ENCODE measurements at places on chromosomes 6 and 20.

DNA sequence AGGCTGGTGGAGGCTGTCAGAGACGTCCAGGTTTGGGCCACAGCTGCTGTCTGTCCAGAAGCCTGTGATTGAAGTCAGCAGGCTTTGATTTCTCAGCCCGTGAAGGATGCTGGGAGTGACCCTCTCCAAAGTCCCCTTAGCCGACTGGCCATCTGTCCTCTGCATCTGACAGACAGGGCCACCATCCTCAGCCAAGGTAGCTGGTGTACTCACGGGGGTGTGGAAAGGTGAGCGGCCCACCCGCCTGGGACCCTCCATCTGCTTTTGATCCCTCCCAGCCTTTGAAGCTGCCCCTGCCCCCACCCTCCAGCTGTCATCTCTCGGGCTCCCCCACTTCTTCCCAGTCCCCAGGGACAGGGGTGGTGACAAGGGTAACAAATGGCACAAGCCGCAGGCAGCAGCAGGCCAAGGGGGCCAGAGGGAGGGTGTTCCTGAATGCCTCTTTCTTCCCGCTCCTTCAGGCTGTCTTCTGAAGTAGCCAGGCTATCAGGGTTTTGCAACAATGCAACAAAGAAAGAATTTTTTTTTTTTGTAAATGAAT is 84.4 kb downstream of the EYA2 start:
- DNase-seq, result no peak

DNA sequence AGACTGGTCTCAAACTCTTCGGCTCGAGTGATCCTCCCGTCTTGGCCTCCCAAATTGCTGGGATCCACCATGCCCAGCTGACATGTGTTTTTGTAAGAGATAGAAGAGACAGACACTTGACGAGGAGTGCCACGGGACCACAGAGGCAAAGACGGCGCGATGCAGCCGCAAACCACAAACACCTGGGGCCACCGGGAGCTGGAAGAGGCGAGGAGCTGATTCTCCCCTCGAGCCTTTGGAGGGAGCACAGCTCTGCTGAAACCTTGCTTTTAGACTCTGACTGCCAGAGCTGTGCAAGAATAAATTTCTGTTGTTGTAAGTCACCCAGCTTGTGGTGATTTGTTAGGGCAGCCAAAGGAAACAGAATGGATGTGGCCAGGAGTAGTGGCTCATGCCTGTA is 46.9 kb downstream of the TFAP2C start:
- no peak for DNase-seq

GRCh38 chr20:63915471-63915870 is 20.5 kb downstream of the DNAJC5 start:
- DNase-seq, result no peak

DNA sequence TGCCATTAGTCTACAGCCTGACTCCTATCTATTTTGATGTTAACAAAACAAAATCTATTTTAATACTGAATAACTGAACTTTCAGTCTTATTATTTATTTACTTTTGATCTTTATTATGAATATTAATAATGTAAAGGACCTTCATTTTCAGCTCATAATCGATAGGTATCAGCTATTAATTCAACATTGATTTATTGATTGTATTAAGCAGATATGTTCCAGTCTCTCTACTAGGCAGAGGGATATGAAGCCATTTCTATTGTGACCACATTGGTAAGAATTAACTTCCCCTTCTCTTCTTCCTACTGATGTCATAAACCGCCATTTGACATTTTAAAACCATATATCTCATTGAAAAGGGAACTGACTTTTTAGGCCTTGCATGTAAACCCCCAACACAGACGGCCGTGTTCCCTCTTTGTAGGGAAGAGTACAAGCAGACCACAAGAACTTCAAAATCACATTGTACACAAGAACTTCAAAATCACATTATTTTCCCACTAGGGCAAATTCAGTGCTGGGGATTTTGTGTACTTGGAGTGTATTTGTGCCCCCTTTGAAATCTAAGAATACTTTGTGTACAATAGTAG is 69.5 kb upstream of the FABP7 start:
- no peak for DNase-seq

DNA sequence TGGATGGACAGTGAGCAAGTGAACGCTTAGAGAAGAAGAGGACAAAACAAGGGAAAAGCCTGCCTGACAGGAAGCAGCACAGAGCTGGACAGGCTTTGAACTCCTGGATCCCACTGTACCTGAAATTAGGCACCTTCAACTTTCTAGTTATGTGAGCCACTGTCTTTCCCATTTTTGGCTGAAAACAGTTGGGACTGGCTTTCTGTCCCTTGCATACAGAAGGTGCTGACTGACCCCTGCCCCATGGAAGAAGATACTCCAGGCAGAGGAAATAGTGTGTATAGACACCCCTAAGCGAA is 122.8 kb downstream of the CEBPB start:
- no peak for DNase-seq

DNA sequence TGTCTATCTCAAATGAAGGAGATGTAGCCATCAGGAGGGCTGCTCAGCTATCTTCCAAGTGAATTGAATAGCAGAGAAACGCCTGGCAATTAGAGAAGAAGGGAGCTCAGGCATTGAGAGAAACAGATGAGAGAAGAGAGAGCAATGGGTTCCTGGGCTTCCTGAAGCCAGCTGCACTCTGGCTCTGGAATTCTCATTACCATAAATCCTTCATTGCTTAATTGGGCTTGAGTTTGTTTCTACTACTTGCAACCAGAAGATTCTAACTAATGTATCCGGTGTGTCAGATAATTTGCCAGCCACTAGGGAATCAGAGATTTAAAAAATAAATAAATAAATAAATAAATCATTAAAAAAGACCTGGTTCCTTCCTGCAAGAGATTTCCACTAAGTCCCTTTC is 25.0 kb upstream of the CDKAL1 start:
- no peak for DNase-seq

- DNase-seq, result no peak
Observed at GRCh38 chr6:126672649-126673048, 332.7 kb downstream of the CENPW start.

DNA sequence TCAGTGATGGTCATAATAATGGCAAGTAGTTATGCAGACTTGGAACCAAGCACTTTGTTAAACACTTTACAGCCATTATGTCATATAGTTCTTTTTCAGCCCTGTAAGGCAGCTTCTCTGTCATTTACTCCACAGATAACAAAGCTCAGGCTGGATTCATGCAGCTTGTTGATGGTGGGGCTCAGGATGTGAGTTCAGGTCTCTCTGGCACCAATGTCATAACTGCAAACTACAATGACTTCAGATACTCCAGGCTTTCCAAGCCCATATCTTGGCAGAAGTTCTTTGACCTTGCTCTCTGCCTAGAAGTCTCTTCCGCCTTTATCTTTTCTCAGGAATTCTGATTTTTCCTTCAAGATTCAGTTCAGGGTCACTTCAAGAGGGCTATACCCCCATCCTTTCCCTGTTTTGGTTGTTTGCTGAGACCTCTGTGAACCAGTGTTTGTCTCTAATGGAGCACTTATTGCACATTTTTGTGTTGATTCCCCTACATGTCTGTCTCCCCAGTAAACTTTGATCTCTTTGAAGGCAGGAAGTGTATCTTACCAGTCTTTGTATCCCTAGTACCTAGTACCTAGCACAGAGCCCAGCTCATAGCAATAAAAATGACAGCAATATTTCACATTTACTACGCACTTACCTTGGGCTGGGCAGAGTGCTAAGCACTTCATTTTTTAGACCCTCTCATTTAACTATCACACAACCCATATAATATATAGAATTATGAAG is 19.7 kb upstream of the EFHC1 start:
- DNase-seq, result no peak

DNA sequence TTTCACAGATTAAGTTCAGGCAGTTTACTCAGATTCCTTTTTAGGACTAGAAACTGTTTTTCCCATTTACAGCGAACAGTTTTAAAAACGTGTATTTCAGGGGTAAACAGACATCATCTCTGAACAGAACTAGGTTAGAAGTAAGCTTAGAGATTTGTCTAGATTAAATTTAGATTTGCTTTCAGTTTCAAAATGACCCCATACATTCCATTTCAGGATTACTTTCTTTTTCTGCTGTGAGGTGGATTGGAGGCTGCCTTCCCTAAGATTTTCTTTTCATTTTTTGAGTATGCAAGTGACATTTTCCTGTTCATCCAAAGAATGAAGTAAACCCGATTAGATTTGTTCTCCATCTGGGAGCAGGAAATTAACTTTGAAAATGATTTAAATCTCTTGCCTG is 747.2 kb downstream of the KHDRBS2 start:
- DNase-seq, result no peak

DNA sequence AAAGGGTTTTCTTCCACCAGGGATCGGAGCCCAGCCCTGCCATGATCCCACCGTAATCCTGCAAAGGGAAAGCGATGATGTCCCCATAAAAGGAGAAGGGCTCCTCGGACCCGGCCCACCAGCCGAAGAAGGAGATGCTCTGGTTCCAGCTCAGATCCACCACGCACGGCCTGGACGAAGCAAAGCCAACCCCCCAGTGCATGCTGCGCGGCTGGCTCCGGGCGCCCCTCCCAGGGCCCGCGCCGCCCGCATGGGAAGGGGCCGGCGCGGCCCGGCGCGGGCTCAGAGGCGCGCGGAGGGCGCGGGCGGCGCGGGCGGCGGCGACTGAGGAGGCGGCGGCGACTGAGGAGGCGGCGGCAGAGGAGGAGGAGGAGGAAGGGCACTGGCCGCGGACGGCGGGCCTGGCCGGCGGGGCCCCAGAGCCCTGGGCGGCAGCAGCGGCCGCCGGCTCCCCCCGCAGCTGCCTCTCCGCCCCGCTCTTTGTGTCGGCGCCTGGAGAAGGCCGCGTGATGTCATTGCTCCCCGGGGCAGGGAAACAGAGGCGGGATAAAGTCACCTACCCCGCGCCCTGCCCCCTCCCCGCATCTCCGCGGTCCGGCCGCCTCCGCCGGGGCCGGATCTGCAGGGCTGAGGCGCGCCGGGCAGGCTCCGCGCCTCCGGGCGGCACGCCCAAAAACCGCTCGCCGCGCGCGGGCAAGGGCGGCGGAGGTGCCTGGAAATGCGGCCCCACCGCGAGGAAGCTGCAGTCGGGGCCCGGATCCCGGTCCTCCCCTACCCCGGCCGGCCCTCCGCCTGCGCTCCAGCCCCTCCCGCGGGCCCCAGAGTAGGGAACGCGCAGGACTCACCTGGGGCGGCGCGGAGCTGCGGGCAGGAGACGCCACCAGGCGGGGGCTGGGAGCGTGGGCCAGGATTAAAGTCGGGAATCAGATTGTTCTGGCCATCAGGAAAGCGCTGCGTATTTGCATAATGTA is at the start of gene FAXC:
TSS of gene FAXC (minus strand) at position 504 of the 971 bp plus-strand sequence. CDS start at position 202, 302 bp downstream.
- peak; percentile 29 for DNase-seq

- no peak for DNase-seq
Observed at GRCh38 chr6:84469144-84469543, 241.7 kb upstream of the CEP162 start.

- no peak for DNase-seq
Observed at GRCh38 chr20:62312662-62312977, 9.8 kb downstream of the ADRM1 start.

DNA sequence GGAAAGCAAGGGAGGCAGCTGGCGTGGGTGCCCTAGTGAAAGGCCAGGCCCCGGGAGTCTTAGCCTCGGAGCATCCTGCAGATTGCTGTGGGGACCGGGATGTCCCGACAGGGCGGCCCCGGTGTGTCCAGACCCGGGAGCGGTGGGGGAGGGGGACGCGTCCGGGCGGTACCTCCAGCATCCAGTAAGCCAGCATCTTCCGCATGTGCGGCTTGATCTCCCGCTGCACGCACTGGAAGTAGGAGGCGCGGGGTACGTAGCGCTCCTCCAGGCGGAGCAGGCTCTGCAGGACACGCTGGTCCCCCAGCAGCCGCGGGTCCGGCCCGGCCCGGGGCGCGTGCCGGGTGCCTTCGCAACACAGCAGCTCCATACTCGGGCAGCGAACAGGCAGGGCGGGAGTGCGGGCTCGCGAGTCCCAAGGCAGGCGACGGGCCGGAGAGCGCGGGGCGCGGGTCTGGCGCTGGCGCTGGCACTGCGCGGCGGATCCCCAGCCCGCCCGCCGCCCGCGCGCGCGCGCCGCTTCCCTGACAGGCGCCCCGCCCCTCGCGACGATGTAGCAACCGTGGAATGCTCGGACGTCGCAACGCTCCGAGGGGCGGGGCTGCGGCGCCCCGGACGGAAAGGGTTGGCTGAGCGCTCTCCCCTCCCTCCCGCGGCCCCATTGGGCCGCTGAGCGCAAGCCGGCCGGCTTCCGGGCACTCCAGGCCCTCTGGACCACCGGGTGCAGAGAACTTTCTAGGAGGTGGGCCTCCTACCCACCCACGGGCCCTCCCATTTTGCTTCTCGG is at the start of gene CCND3:
TSS of gene CCND3 (minus strand) at position 529 of the 787 bp plus-strand sequence. CDS start at position 370, 159 bp downstream.
- peak; percentile 81 for DNase-seq

GRCh38 chr6:157996201-157996712 is 14.6 kb downstream of the SYNJ2 start:
- DNase-seq, result no peak

DNA sequence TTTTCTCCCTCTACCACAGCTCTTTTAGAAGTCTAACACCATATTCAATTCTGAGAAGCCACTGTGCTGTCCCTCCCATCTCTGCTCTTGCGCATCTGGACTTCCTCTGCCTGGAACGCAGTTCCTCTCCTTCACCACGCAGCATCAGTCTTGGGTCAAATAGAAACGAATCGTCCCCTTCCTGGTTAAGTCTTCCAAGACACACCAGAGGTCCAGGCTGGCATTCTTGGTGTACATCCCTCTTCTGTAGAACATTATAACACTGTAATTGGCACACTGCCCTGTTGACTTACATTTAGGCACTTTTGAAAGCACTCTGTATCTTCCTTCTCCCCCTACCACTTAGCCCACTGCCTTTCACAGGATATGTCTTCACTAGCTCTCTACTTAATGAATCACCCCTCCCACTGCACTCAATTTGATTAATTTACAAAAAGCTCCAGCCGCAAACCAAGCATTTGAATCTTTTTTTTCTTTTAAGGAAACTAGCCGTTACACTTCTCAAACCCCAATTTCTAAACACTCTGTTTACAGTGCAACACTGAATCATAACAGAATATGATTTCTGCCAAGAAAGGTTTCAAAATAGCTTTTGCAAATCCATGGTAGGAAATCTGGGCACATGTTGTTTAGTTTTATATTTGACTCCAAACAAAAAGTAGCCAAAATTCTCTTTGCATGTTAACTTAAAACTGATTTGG is 140.8 kb upstream of the CARMIL1 start:
- peak; percentile 12 for DNase-seq

GRCh38 chr20:47231382-47232039 is 125.0 kb downstream of the ZMYND8 start:
- no peak for DNase-seq

GRCh38 chr6:143804835-143805239 is 38.3 kb upstream of the LTV1 start:
- no peak for DNase-seq
